ENCODE measurements at places on chromosomes 12 and 14. TPM values are rescaled to one million over a fixed set of nuclear protein-coding genes. Genes with fewer than 3 reads are reported as not detected.
A peak's percentile ranks its signal among the peaks of the same experiment; 100 is the strongest.

DNA sequence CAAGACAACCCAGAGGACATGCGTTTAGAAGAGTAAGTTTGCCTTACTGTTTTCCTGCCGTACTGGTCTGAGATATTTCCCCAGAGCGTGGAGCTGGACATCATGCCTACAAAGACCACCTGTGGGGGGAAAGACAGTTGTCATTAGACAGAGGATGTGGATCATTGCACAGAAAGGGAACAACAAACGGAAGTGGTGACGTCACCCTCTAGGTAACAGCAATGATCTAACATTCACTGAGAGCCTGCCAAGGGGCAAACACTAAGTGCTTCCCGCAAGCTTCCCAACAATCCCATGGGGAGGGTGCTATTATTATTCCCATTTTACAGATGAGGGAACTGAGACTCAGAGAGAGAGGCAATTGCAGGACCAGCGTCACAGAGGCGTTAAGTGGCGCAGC lies 48.5 kb downstream of the SVOP start:
- H3K27me3 ChIP-seq = peaks cover 9% of the 10 kb centered on the region
- peaks cover 2% of the 10 kb centered on the region for H3K36me3 ChIP-seq
- no peak for DNase-seq
- no peaks in the 10 kb centered on the region for H3K4me1 ChIP-seq
- H3K4me3 ChIP-seq = no peak overlapping the region

GRCh38 chr14:43894534-43894933 lies 612.5 kb downstream of the FSCB start:
- H3K4me1 ChIP-seq = no peaks in the 10 kb centered on the region
- DNase-seq = no peak
- no peaks in the 10 kb centered on the region for H3K36me3 ChIP-seq
- no peak overlapping the region for H3K27ac ChIP-seq
- H3K27me3 ChIP-seq = no peaks in the 10 kb centered on the region

GRCh38 chr12:99386907-99387306 lies 260.6 kb upstream of the GARIN6 start:
- no peaks in the 10 kb centered on the region for H3K36me3 ChIP-seq
- no peak for DNase-seq
- H3K27ac ChIP-seq = no peak overlapping the region
- H3K4me1 ChIP-seq = no peaks in the 10 kb centered on the region
- no peaks in the 10 kb centered on the region for H3K27me3 ChIP-seq

DNA sequence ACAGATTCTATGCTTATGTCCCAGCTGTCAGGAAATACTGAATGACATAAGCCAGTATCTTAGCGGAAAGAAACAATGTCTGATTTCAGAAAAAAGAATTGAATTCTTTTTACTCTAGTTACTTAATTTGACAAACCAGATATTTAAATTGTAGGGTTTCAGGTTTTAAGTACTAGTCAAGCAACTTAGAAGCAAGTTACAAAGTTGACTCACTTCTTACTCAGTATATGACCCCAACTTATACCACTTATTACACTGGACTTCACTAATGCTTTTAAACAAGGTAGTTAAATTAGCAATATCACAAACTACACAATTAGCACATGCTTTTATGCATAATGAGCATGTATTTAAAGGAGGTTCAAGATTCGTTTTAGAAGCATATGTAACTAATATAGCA lies 7.1 kb downstream of the GMFB start:
- peaks cover 33% of the 10 kb centered on the region for H3K4me1 ChIP-seq
- no peak overlapping the region for H3K4me3 ChIP-seq
- no peak for DNase-seq

GRCh38 chr12:110677206-110677911 lies 11.6 kb downstream of the HVCN1 start:
- peak overlapping the region; percentile 83 for H3K4me3 ChIP-seq
- no peaks in the 10 kb centered on the region for H3K27me3 ChIP-seq
- H3K4me1 ChIP-seq = peaks cover 15% of the 10 kb centered on the region
- DNase-seq = no peak

SMCO2 gene
- total RNA-seq = not detected

TEX52 gene
- not detected for total RNA-seq

CLEC1A gene
- total RNA-seq = not detected

- H3K36me3 ChIP-seq = no peaks in the 10 kb centered on the region
- no peaks in the 10 kb centered on the region for H3K27me3 ChIP-seq
- H3K4me3 ChIP-seq = no peak overlapping the region
- DNase-seq = no peak
- no peaks in the 10 kb centered on the region for H3K4me1 ChIP-seq
These were observed 358.8 kb downstream of the C12orf50 start for GRCh38 chr12:87670448-87670847.

DNA sequence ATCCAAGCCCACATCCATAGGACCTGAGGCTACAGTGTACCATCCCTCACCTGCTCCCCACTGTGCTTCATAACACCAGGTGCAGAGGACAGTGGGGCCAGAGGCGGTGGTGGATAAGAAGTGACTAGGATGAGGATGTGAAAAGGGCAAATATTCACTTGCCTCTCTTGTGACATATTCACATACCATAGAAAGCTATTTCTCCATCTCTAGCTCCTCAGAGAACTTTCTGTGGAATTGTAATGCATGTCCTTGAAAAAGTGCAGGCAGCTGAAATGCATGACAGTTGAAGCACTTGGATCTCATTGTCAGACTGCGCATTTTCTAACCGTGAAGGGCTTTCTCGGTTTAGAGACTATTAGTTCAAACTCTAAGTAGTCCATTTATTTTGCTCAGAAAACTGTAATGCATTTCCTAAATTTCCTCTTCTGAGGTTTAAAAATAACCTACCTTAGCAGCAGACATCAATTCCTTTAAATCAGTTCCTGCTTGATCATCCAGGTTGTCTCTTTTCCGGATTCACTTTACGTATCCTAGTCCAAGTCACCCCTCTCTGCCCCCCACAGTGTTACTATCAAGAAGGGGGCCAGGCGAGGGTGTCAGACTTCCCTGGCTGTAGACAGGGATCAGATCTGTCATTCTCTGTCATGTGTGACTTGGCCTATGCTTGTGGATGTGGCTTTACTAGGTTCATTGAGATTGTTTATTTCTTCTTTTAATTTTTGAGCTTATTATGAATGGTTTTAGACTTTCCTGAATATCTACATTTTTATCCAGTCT lies 984.0 kb upstream of the TMEM132C start:
- H3K27me3 ChIP-seq = peaks cover 3% of the 10 kb centered on the region
- DNase-seq = no peak
- no peak overlapping the region for H3K4me3 ChIP-seq
- peaks cover 10% of the 10 kb centered on the region for H3K4me1 ChIP-seq
- no peaks in the 10 kb centered on the region for H3K36me3 ChIP-seq

- H3K4me3 ChIP-seq = no peak overlapping the region
- no peaks in the 10 kb centered on the region for H3K36me3 ChIP-seq
- H3K27ac ChIP-seq = no peak overlapping the region
- H3K27me3 ChIP-seq = peaks cover 15% of the 10 kb centered on the region
These were observed 21.3 kb downstream of the HCAR2 start for GRCh38 chr12:122681814-122682213.

TCL1B gene
- not detected for total RNA-seq

- DNase-seq = no peak
- H3K4me1 ChIP-seq = peaks cover 2% of the 10 kb centered on the region
- peaks cover 29% of the 10 kb centered on the region for H3K27me3 ChIP-seq
- H3K27ac ChIP-seq = no peak overlapping the region
- H3K36me3 ChIP-seq = no peaks in the 10 kb centered on the region
These were observed 12.9 kb upstream of the OXA1L start for GRCh38 chr14:22753586-22753985.

CRIP1 gene
- total RNA-seq = 842 TPM

CLEC2A gene
- total RNA-seq = not detected

DNA sequence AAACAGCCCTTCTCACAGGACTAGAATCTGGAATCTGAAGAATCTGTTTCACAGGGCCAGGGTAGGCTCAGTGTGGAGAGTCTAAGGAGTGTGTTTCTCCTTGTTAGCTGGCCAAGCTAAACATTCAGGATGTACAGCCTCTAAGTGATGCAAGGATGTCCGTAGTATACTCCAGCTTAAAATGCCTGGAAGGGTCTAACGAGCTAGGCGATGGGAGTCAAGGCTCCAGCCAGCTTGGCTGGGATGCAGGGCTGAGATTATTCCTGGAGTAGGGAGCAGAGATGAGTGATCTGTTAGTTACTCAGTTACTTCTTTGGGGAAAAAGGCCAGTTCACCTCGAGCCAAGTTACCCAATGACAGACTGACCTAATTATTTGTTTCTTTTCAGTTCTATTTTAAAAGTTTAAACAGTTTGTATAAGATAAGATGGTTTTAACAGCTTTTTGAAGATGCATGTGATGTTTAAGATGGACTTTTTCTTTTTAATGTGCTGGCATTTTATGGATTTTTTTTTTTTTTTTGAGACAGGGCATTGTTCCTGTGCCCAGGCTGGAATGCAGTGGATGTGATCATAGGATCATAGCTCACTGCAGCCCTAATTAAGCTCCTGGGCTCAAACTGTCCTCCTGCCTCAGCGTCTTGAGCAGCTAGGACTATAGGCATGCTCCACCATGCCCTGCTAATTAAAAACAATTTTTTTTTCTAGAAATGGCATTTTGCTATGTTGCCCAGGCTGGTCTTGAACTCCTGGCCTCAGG lies 41.1 kb downstream of the SYNE2 start:
- H3K4me1 ChIP-seq = peaks cover 33% of the 10 kb centered on the region
- DNase-seq = no peak
- H3K27ac ChIP-seq = no peak overlapping the region
- H3K4me3 ChIP-seq = no peak overlapping the region
- peaks cover 2% of the 10 kb centered on the region for H3K36me3 ChIP-seq

BCAT1 gene
- total RNA-seq = 1.1 TPM

TMPRSS12 gene
- not detected for total RNA-seq

DNA sequence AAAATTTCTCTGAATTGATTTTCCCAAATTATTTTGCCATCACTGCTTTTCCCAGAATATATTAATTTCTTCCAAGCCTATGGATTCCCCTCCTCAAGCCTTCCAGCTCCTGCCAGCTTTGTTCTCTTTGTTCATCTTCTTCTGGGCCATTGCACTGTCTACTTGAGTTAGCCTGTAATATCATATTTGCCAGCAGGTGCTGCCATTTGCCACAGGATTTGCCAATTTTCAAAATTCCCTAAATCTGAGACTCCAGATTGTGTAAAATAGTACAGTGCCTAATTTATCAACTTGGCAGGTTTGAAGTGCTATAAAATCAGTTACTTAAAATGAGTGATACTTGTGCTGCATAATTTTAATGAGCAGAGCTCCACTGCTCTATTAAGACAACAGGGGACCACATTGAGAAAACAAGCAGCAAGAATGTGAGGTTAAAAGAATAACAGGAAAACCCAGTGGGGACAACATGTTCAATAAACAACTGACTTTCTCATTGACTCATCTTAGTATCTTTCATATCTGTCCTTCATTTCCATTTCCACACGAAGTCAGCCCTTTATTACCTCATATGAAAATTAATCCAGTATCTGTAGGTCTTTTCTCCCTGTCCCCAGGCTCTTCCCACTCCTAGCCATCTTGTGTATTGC lies 84.6 kb upstream of the CCDC196 start:
- no peak overlapping the region for H3K27ac ChIP-seq
- peaks cover 3% of the 10 kb centered on the region for H3K4me1 ChIP-seq
- no peaks in the 10 kb centered on the region for H3K36me3 ChIP-seq
- no peak for DNase-seq

- no peak overlapping the region for H3K27ac ChIP-seq
- no peaks in the 10 kb centered on the region for H3K27me3 ChIP-seq
- DNase-seq = no peak
- no peaks in the 10 kb centered on the region for H3K4me1 ChIP-seq
These were observed 15.0 kb downstream of the CAPZA3 start for GRCh38 chr12:18752947-18753346.

GDF3 gene
- total RNA-seq = not detected

GRCh38 chr12:58920102-58920960 lies at the start of gene LRIG3:
Gene LRIG3, minus strand, starts transcription at chr12:58920504. Its CDS starts 269 bp downstream, at chr12:58920235.
- peaks cover 29% of the 10 kb centered on the region for H3K27me3 ChIP-seq
- no peak for DNase-seq
- H3K36me3 ChIP-seq = no peaks in the 10 kb centered on the region
- peak within 1 kb of the TSS; percentile 68 for H3K4me3 ChIP-seq
- H3K4me1 ChIP-seq = no peaks in the 10 kb centered on the region
- no peak within 1 kb of the TSS for H3K27ac ChIP-seq

ADAM21 gene
- total RNA-seq = not detected

GRCh38 chr14:62864588-62864987 lies 180.7 kb downstream of the KCNH5 start:
- no peak overlapping the region for H3K4me3 ChIP-seq
- no peaks in the 10 kb centered on the region for H3K36me3 ChIP-seq
- no peak for DNase-seq
- H3K4me1 ChIP-seq = no peaks in the 10 kb centered on the region
- no peak overlapping the region for H3K27ac ChIP-seq
- H3K27me3 ChIP-seq = no peaks in the 10 kb centered on the region

PHLDA1 gene
- 22.2 TPM for total RNA-seq

DNA sequence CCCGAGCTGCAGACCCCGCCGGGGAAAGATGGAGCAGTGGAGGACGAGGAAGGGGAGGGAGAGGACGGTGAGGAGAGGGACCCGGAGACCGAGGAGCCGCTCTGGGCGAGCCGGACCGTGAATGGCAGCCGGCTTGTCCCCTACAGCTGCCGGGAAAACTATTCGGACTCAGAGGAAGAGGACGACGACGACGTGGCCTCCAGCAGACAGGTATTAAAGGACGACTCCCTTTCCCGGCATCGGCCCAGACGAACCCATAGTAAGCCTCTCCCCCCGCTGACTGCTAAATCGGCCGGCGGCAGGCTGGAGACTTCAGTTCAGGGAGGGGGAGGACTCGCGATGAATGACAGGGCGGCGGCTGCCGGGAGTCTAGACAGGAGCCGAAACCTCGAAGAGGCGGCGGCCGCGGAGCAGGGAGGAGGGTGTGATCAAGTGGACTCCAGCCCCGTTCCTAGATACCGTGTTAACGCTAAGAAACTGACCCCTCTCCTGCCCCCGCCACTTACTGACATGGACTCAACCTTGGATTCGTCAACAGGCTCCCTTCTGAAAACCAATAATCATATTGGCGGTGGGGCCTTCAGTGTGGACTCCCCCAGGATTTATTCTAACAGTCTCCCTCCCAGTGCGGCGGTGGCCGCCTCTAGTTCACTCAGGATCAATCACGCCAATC lies 962 bp downstream of the LEMD3 start:
- H3K36me3 ChIP-seq = peaks cover 3% of the 10 kb centered on the region
- H3K4me3 ChIP-seq = peak overlapping the region; percentile 99
- H3K27ac ChIP-seq = peak overlapping the region; percentile 98
- peak; percentile 59 for DNase-seq
